ENCODE measurements at places on chromosomes 16 and 17.
A peak's percentile ranks its signal among the peaks of the same experiment; 100 is the strongest.

DNA sequence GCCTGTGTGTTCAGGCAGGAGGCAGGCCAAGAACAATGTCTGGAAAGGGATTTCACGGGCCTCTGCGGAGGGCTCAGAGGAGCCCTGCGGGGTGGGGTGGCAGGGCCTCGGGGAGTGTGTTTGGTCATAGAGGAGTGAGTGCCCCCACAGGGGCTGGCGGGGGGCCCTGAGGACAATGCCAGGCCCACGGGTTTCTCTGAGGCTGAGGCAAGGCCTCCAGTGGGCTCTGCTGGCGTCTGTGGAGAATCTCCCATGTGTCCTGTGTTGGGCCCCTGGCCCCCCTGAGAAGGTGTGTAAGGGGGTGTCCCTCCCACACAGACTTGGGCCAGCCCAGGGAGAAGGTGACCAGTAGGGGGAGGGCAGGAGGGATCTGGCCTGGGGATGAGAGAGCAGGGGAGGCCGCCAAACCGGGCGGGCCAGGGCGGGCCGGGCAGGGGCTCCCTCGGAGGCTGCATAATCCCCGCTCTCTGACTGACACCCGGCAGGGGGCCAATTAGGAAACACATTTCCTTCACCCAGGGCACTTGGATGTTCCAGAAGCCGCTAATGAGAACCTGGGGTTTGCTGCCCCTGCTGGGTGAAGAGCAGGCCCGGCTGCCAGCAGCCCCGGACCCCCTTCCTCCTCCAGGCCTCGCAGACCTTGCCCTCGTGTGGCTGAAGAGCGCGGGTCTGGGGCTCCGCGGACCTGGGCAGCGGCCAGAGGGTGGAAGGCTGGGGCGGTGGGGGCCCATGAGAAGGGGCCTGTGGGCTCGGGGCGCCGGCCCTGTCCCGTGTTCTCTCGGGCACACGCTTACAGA, 204.2 kb downstream of the NTN1 start:
- no peak for DNase-seq

- no peak for DNase-seq
These were observed 2.1 kb downstream of the PRR35 start for GRCh38 chr16:561957-562938.

- DNase-seq: no peak
These were observed 1.6 kb downstream of the LAT start for GRCh38 chr16:28986492-28986891.

GRCh38 chr17:43051969-43052368, 26.9 kb downstream of the RND2 start:
- DNase-seq: no peak

- no peak for DNase-seq
These were observed 7.4 kb downstream of the PRCD start for GRCh38 chr17:76547183-76547641.

DNA sequence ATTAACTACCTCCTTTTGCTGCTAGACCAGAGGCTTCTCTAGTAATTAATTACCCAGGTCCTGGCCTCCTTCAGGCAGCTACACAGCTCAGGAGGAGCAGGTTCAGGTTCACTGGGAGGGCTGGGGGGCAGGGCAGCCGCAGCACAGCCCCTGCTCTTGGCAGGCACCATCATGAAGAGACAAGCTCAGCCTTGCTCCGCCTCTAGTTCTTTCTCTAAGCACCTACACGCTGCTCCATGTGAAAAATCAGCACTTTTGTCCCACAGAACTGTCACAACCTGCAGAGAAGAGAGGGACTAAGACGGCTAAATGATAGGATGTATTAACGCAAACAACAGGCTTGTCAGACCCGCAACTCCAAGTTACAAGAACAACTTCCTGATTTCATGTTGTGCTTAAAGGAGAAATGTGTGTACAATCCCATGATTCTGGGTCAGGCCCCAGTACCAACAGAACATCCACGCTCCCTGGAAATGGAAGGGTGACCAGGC, 53.4 kb downstream of the GRB2 start:
- DNase-seq: no peak

- DNase-seq: no peak
These were observed 116.8 kb upstream of the CREBBP start for GRCh38 chr16:3997231-3997841.

- DNase-seq: no peak
These were observed 7.7 kb upstream of the TEKT3 start for GRCh38 chr17:15349119-15349518.

DNA sequence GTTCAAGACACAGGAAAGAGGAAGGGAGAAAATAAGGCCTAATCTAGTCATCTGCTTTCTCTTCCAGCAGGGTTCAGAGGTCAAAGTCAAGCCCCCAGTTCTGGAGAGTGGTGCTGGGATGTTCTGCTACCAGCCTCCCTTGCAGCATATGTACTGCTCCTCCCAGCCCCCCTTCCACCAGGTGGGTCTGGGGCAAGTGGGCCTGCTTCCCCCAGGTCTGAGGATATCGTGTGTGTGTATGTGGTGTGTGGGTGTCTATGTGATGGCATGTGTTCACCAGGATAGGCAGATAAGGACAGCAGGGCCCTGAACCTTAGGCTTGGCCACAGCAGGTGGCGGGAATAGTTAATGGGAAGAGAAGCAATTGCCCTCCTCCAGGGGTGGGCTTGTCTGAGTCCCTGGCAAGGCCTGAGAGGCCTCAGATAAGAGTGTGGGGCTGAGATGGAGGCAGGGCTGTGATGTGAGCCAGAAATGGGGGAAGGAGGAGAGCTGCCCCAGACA, 21.1 kb downstream of the FOXN1 start:
- no peak for DNase-seq

DNA sequence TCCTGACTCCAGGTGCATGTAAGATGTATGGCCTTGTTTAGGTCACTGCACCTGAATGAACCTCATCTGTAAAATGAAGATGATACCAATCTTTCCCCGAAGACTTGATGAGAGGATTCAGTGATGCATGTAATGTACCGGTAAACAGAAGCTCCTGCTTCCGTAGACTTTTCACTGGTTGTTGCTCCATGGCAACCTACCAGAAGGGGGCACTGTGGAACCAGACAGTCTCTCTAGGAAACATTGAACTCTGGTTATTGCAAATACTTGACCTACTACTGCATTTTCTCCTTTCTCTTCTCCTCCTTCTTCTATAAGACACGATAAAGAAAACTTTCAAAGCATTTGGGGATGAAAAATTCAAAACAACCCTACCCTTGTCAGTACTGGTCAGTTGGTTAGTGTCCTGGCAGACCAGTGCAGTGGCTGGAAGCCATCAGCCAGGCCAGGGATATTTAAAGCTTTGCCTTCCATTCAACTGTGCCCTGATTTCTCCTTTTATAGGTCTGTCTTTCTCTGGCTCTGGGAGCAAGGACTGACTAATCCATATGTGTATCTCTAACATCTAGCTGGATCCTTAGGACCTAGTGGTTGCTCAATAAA, 667.4 kb upstream of the SALL1 start:
- no peak for DNase-seq

- no peak for DNase-seq
These were observed 35.2 kb upstream of the STH start for GRCh38 chr17:45963889-45964288.

DNA sequence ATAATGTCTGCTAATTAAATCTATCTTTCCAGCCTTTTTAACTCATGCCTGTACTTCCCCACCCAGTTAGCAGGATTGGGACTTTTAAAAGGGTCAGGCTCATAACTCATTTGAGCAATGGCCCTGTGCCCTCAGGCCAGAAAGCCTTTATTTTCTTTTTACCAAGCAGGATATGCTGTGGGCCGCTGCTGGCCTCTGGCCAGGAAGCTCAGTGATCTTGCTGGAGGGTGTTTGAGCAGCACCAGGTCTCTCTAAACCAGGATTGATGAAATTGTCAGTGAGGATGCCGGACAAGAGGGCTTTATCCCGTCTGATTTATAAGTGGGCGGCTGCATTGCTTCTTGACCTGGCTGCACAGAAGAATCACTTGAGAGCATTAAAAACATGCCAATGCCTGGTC, 187.8 kb downstream of the RAB11FIP4 start:
- DNase-seq: no peak

DNA sequence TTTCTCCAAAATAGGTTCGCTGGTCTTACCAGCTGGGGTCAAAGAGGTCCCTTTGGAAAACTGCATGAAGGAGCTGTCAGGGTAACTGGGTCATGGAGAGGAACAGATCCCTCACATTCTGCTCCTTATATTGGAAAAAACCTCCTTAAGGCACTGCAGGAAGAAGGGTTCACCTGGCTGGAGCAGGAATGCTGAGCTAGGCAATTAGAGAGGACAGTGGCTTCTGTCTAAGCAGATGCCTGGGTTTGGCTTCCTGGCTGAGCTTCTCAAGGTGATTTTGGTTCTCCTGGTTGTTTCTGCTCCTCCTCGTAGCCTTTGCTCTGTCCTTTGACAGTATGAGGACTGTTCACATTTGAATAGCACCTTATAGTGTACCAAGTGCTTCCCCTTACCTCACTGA, 19.6 kb downstream of the ITGB3 start:
- no peak for DNase-seq

GRCh38 chr17:17098551-17099179, 56.4 kb downstream of the MPRIP start:
- no peak for DNase-seq

GRCh38 chr17:1365445-1366039, 34.5 kb downstream of the YWHAE start:
- peak; percentile 27 for DNase-seq

DNA sequence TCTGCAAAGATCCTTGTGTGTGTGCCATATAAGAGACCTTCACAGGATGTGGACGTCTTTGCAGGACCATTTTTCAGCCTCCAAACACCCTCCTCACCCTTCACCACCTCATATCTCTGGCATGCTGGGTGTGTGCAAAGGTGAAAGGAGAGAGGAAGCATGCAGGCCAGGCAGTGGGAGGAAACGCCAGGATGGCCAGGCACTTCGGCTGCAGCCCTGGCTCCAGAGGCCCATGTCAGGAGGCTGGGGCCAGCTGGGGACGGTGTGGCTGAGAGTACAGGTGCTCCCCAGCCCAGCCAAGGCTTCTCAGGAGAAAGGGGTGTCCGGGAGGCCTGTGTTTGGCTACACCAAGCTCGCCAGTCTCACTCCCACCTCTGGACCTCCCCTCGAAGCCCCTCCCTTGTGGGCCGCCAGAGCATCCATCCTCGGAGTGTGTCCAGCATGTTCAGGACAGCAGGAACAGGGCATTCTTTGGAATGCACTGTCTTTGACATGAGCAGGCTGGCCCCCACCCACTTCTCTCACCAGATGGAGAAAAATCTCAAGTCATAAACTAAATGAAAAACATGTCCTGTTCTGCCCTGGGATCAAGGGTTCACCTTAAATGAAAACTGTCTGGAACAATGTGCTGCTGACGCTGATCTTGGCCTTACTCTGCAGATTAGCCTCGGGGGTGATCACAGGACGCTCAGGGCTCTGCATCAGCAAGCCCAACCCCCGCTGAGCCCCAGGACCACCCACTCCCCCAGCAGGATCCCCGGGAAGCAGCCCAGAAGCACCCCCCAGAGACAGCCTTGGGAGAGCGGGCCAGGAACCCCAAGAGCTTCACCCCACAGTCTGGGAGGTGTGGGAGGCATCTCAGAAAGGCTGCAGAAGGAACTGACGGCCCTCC, 15.9 kb downstream of the PEMT start:
- no peak for DNase-seq

GRCh38 chr17:17154981-17155380, 51.2 kb downstream of the PLD6 start:
- DNase-seq: no peak

GRCh38 chr16:76913046-76913445, 277.9 kb upstream of the MON1B start:
- DNase-seq: no peak

- DNase-seq: no peak
These were observed 3.6 kb downstream of the PECAM1 start for GRCh38 chr17:64387145-64387473.
